ENCODE measurements at places on chromosomes 6 and 20.

GRCh38 chr20:3876676-3877075 lies 12.5 kb upstream of the PANK2 start:
- no peak for DNase-seq

DNA sequence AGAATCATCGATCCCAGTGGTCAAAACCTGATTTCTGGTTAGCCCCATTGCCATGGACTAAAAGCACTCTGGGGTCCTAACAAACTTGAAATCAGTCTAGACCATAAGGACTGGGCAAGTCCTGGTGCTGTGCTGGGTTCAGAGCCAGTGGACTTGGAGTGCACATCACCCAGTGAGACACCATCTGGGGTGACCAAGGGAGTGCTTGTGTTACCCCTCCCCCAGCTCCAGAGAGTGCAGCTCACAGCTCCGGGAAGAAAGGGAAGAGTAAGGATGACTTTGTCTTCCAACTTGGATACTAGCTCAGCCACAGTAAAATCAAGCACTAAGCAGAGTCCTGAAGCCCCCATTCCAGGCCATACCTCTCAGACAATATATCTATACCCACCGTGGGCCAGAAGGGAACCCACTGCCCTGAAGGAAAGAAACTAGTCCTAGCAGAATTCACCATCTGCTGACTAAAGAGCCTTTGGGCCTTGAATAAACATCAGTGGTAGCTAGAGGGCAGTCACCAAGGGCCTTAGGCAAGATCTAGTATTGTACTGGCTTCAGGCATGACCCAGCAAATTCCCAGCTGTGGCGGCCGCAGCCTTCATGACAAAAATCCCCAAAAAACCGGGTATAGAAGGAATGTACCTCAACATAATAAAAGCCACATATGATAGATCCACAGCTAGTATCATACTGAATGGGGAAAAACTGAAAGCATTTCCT lies 153.5 kb upstream of the OGFRL1 start:
- DNase-seq = no peak

- peak; percentile 27 for DNase-seq
Measured at GRCh38 chr6:30903236-30903635, 4.8 kb upstream of the GTF2H4 start.

GRCh38 chr20:32248043-32248442 lies 29.4 kb upstream of the KIF3B start:
- DNase-seq = no peak

GRCh38 chr6:100118301-100118700 lies 124.3 kb upstream of the MCHR2 start:
- no peak for DNase-seq

GRCh38 chr6:124294574-124295200 lies 491.0 kb downstream of the NKAIN2 start:
- no peak for DNase-seq

DNA sequence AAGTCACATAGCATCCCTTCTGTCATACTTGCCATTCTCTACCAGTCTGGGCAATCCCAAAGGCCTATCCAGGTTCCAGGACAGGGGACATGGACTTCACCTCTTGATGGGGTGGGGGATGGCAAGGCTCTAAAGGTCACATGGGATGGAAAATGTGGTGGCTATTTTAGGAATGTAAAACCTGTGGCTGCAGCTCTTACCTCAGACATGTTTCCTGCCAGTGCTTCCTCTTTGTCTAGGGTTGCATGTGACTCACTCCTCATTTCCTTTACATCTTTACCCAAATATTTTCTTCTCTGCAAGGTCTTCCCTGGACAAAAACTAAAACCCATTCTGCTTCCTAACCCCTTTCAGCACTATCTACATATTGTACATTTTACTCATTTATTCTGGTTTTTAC lies 135.7 kb downstream of the BTBD3 start:
- peak; percentile 23 for DNase-seq

GRCh38 chr6:38172739-38173410 lies 353.3 kb downstream of the ZFAND3 start:
- no peak for DNase-seq

GRCh38 chr6:56289721-56290120 lies 42.3 kb upstream of the COL21A1 start:
- DNase-seq = no peak

- DNase-seq = no peak
Measured at GRCh38 chr6:139711804-139712585, 337.5 kb upstream of the CITED2 start.

DNA sequence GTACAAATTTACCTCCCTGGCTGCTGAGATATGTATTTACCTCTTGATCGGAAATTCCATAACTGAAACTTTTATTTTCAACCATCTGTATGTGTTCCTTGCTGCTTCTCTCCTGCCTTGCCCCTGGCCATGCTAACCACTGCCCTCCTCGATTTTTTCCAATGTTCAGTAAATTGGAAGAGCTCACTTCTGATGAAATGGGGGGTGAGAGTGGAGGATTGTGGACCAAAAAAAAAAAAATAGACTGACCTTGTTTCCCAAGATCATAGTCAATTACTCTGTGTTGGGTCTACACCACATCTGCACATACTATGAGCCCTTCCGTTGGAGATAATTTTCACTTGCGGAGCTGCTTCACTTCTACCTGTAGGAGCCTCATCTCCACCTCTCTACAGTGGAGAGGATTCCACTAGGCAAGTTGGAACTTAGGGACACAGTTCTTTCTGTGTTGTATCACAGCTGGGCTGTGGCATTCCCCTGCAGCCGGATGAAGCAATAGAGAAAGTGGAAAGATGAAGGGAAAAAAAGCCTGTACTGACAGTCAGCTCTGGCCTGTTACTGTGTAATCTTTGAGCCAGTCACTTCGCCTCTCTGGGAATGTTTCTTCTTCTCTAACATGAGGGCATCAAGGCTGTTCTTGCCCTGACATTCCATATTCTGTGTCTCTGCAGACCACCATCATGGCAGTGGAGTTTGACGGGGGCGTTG lies 1.6 kb downstream of the PSMB9 start:
- DNase-seq = no peak

GRCh38 chr6:137852346-137852745 lies 14.7 kb upstream of the TNFAIP3 start:
- no peak for DNase-seq

DNA sequence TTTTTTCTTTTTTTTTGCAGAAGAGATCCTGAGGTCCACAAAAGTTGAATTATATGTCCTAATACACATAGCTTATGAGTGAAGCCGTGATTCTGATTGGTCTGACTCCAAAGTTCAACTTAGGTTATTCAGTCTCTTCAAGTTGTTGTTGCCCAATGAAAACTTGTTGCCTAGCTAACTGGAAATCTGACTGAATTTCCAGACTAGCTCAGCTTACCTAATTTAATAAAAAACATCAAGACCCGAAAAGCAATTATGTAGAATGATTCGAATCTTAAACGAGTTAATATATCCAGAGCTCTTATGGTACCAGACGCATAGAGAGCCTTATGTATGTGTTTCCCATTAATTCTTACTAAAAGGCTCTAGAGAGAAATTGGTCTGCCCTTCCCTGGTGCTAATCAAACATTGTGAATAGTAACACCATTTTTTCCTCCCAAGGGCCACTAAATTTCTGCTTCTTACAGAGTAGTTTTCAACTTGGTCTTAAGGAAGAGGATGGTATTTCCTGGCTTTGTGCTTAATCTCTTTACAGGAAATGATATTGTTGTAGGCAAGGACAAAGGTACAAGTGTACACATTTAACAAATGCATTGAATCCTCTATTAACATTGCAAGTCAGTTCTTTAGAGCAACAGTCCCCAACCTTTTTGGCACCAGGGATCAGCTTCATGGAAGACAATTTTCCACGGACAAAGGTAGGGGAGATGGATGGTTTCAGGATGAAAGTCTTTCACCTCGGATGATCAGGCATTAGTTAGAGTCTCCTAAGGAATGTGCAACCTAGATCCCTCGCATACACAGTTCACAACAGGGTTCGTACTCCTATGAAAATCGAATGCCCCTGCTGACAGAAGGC lies 107.9 kb downstream of the TSHZ2 start:
- DNase-seq = no peak

GRCh38 chr6:143164565-143165105 lies 103.9 kb downstream of the AIG1 start:
- no peak for DNase-seq

All from naive B cell (primary cell).